Left ventricle myocardium inferior (tissue), 1 donor: ENCODE measurements at places on chromosomes 1 and 21. TPM values are rescaled to one million over a fixed set of nuclear protein-coding genes. Genes with fewer than 3 reads are reported as not detected.
A peak's percentile ranks its signal among the peaks of the same experiment; 100 is the strongest.

DNA sequence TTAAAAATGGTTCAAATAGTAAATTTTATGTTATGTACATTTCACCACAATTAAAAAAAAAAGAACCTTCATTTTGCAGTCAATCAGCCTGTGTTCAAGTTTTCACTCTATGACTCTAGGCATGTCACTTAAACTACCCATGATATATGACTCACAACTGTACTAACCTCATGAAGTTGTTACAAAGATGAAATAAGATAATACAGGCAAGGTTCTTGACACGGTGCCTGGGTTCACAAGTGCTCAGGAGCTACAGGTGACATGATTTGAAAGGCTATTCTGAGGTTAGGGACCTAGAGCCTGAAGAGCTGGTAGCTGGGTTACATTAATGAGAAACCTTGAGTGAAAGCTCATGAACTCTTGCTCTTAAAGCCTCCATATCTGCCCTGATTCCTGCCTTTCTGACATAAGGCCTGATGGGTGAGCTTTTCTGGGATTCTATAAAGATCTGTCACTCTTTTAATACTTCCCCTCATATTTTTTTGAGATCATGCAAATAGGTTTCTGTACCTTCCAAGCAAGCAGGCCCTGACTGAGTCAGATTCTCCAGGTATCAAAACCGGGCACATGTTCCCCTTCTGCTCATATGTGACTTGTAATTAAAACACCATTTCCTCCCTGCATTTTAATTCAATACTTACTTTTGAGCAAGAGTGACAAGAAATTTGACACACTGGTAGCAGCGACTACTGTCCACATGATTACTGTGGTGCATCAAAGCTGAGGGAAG is 34.0 kb downstream of the PCSK9 start:
- H3K36me3 ChIP-seq, result peaks cover 98% of the 10 kb centered on the region
- no peaks in the 10 kb centered on the region for H3K27me3 ChIP-seq
- DNase-seq, result no peak
- no peak overlapping the region for H3K27ac ChIP-seq

- no peak overlapping the region for H3K4me3 ChIP-seq
- H3K4me1 ChIP-seq, result peaks cover 9% of the 10 kb centered on the region
- no peaks in the 10 kb centered on the region for H3K27me3 ChIP-seq
- no peaks in the 10 kb centered on the region for H3K36me3 ChIP-seq
- no peak for DNase-seq
Measured at GRCh38 chr1:201911826-201912571, 23.3 kb downstream of the SHISA4 start.

S100A16 gene
- total RNA-seq, result 38.8 TPM

DNA sequence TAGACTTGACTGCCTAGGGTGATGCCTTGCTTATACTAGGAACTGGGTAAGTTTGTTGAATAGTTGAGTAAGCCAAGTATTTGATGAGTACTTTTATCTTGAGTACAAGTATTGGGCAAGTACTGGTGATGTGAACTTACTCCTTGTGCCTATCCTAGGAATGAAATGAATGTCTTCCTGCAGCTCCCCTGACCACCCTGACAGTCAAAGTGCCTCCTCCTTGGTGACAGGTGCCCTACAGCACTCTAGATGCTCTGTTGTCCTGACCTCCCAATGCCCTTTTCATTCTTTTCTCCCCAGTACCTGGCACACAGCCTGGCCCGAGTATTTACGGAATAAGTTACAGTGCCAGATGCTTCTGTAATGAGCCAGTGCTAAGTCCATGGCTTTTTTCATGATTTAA is 25.5 kb downstream of the PCSK9 start:
- H3K27me3 ChIP-seq, result no peaks in the 10 kb centered on the region
- H3K4me1 ChIP-seq, result peaks cover 56% of the 10 kb centered on the region

GRCh38 chr1:147815503-147815902 is 55.1 kb upstream of the GJA5 start:
- no peak overlapping the region for H3K4me3 ChIP-seq
- DNase-seq, result no peak
- no peak overlapping the region for H3K27ac ChIP-seq
- no peaks in the 10 kb centered on the region for H3K27me3 ChIP-seq
- H3K4me1 ChIP-seq, result peaks cover 17% of the 10 kb centered on the region

GRCh38 chr1:205304695-205305070 is 16.9 kb downstream of the NUAK2 start:
- no peak for DNase-seq
- H3K27me3 ChIP-seq, result no peaks in the 10 kb centered on the region
- H3K27ac ChIP-seq, result no peak overlapping the region
- H3K36me3 ChIP-seq, result peaks cover 58% of the 10 kb centered on the region

- H3K4me3 ChIP-seq, result no peak overlapping the region
- no peaks in the 10 kb centered on the region for H3K27me3 ChIP-seq
- DNase-seq, result no peak
- H3K27ac ChIP-seq, result no peak overlapping the region
- H3K4me1 ChIP-seq, result peaks cover 4% of the 10 kb centered on the region
Measured at GRCh38 chr1:212651521-212651920, 43.0 kb downstream of the ATF3 start.

DNA sequence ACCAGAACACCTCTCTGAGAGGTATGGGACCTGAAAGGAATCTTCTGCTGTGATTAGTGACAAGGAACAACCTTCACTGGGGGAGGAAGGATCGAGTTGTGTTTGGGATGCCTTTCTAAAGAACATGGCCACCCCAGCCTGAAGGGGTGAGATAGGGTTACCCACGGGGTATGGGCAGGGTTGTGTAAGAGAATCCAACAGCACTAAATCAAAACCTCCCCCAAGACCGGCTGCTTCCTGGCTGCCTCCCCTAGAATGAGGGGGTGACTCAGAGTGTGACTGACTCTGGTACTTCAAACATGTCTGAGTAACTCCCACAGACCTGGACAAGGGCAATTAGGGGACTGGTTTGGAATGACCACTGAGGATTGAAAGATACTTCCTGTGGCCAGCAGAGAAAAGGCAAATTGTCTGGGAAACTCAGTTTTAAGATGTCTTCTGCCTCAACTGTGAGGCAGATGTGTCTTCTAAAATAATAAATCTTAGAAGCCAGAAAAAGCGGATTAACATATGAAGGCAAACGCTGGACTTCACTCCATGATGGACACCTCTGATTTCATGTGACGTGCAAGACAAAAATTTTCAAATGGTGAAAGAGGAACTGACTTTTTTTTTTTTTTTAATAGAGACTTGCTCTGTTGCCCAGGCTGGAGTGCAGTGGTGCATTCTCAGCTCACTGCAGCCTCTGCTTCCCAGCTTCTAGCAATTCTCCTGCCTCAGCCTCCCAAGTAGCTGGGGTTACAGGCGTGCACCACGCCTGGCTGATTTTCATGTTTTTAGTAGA is 6.7 kb upstream of the PTPN14 start:
- no peak overlapping the region for H3K27ac ChIP-seq
- H3K36me3 ChIP-seq, result no peaks in the 10 kb centered on the region
- peaks cover 10% of the 10 kb centered on the region for H3K27me3 ChIP-seq
- no peak for DNase-seq
- H3K4me3 ChIP-seq, result no peak overlapping the region
- no peaks in the 10 kb centered on the region for H3K4me1 ChIP-seq

RNU1-4 gene
- 6,072 TPM for total RNA-seq

GRCh38 chr1:70140894-70141293 is 64.5 kb downstream of the LRRC40 start:
- H3K4me1 ChIP-seq, result peaks cover 27% of the 10 kb centered on the region
- H3K27me3 ChIP-seq, result no peaks in the 10 kb centered on the region
- no peak for DNase-seq

PPFIA4 gene
- total RNA-seq, result 24.8 TPM

GOLT1A gene
- total RNA-seq, result not detected

GRCh38 chr1:53133261-53134041 is 9.0 kb downstream of the SLC1A7 start:
- H3K27me3 ChIP-seq, result no peaks in the 10 kb centered on the region
- no peaks in the 10 kb centered on the region for H3K36me3 ChIP-seq
- H3K27ac ChIP-seq, result no peak overlapping the region
- H3K4me3 ChIP-seq, result no peak overlapping the region

GRCh38 chr1:247824023-247824422 is at the start of gene OR14A16:
TSS of gene OR14A16 (minus strand) at chr1:247824119. CDS start at chr1:247815729, 8,390 bp downstream.
- no peak within 1 kb of the TSS for H3K27ac ChIP-seq
- no peak within 1 kb of the TSS for H3K4me3 ChIP-seq
- no peaks in the 10 kb centered on the region for H3K27me3 ChIP-seq
- H3K36me3 ChIP-seq, result no peaks in the 10 kb centered on the region
- DNase-seq, result no peak
- H3K4me1 ChIP-seq, result no peaks in the 10 kb centered on the region

- DNase-seq, result no peak
- peaks cover 2% of the 10 kb centered on the region for H3K27me3 ChIP-seq
- H3K4me3 ChIP-seq, result no peak overlapping the region
- no peak overlapping the region for H3K27ac ChIP-seq
- H3K36me3 ChIP-seq, result no peaks in the 10 kb centered on the region
Measured at GRCh38 chr21:31366825-31367224, 22.8 kb upstream of the TIAM1 start.

GRCh38 chr21:32726839-32727686 is 750 bp downstream of the SYNJ1 start:
- peak overlapping the region; percentile 94 for H3K4me3 ChIP-seq
- peak; percentile 18 for DNase-seq
- H3K27me3 ChIP-seq, result no peaks in the 10 kb centered on the region
- peaks cover 32% of the 10 kb centered on the region for H3K4me1 ChIP-seq
- no peaks in the 10 kb centered on the region for H3K36me3 ChIP-seq

GRCh38 chr1:99580451-99580850 is 65.5 kb upstream of the PALMD start:
- peaks cover 8% of the 10 kb centered on the region for H3K4me1 ChIP-seq
- peak; percentile 20 for DNase-seq
- no peaks in the 10 kb centered on the region for H3K36me3 ChIP-seq
- H3K4me3 ChIP-seq, result no peak overlapping the region
- peak overlapping the region; percentile 46 for H3K27ac ChIP-seq
- H3K27me3 ChIP-seq, result no peaks in the 10 kb centered on the region

MIXL1 gene
- not detected for total RNA-seq

DFFB gene
- total RNA-seq, result 3.3 TPM

DNA sequence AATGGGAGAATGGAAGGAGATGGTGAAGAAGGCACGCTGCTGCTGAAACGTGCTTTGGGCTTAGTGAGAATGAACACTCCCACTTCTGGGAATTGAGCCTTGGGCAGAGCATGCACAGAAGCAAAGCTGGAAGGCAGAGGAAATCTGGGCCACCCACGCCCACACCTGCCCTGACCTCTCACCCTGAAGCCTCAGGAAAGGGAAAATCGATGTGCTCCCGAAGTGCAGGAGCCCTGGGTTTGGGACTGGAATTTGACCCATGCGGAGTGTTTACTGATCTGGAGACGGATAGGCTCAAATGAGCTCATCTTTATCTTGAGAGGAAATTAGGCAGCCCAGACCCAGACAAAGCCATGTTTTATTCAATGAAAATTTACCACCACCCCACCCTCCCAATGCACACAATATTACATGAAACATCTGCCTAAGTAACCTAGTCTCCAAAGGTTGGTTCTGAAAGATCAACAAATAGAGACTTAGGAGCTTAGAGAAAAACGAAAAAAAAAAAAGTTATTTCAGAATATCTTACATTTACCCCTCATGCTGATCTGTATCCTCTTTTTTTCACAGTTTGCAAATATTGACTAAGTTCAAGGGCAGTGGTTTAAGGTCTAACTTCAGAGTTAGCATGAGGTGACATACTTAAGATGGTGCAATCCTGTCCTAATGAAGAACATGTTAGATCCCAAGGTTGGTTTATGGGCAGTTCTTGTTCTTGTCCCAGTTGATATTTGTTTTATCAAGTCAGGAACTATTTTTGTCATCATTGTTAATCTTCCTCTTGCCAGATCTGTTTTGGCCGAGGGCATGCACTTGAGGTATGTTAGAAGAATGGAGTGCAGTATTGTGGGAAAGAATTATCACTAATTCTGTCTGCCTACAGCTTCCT is 63.0 kb downstream of the PROX1 start:
- H3K27ac ChIP-seq, result peak overlapping the region; percentile 51
- no peaks in the 10 kb centered on the region for H3K36me3 ChIP-seq
- DNase-seq, result no peak
- peaks cover 6% of the 10 kb centered on the region for H3K4me1 ChIP-seq

SELL gene
- 1.2 TPM for total RNA-seq

AK5 gene
- 1.0 TPM for total RNA-seq

- DNase-seq, result no peak
- no peak overlapping the region for H3K4me3 ChIP-seq
- H3K4me1 ChIP-seq, result no peaks in the 10 kb centered on the region
- no peak overlapping the region for H3K27ac ChIP-seq
Measured at GRCh38 chr1:190176776-190177175, 300.9 kb downstream of the BRINP3 start.

- H3K27ac ChIP-seq, result no peak overlapping the region
- peaks cover 36% of the 10 kb centered on the region for H3K4me1 ChIP-seq
- H3K36me3 ChIP-seq, result no peaks in the 10 kb centered on the region
- no peaks in the 10 kb centered on the region for H3K27me3 ChIP-seq
- no peak overlapping the region for H3K4me3 ChIP-seq
Measured at GRCh38 chr1:7372477-7373120, 398.5 kb upstream of the VAMP3 start.

PRKAB2 gene
- 37.8 TPM for total RNA-seq

- no peaks in the 10 kb centered on the region for H3K36me3 ChIP-seq
- no peak for DNase-seq
- no peak overlapping the region for H3K27ac ChIP-seq
- peaks cover 8% of the 10 kb centered on the region for H3K4me1 ChIP-seq
- no peaks in the 10 kb centered on the region for H3K27me3 ChIP-seq
Measured at GRCh38 chr1:200733907-200734306, 4.8 kb upstream of the CAMSAP2 start.

- H3K27me3 ChIP-seq, result no peaks in the 10 kb centered on the region
- H3K27ac ChIP-seq, result peak overlapping the region; percentile 61
- H3K4me3 ChIP-seq, result no peak overlapping the region
- no peak for DNase-seq
Measured at GRCh38 chr1:192538407-192539296, 36.9 kb upstream of the RGS1 start.

DNA sequence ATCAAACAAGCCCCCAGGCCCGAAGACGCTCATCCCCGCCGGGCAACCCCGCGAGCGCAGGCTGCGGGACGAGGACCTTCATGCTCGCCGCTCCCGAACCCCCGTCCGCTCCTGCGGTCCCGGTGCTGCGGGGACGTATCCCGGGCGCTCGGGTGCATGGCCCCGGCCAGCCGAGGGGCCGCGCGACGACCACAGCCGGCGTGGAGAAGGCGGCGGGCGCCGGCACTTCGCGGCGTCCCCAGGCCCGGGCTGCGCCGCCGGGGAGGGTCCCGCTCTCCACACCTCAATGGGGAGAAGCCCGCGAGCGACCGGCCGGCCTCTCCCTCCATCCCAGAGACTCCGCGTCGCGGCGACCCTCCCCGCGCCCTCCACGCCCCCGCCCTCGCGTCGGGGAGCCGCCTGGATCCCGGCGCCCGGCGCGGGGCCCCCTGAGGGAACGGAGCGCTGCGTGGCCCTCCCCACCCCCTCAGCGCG is 401 bp downstream of the ERRFI1 start:
- H3K27ac ChIP-seq, result peak overlapping the region; percentile 96
- no peaks in the 10 kb centered on the region for H3K27me3 ChIP-seq
- H3K4me1 ChIP-seq, result peaks cover 69% of the 10 kb centered on the region
- no peak for DNase-seq
- H3K36me3 ChIP-seq, result no peaks in the 10 kb centered on the region
- H3K4me3 ChIP-seq, result peak overlapping the region; percentile 94

NTMT2 gene
- 5.7 TPM for total RNA-seq

CRP gene
- not detected for total RNA-seq

- H3K4me3 ChIP-seq, result no peak within 1 kb of the TSS
- H3K27ac ChIP-seq, result no peak within 1 kb of the TSS
- H3K36me3 ChIP-seq, result no peaks in the 10 kb centered on the region
Measured at GRCh38 chr1:117001254-117001927, at the start of gene CD101. TSS of gene CD101 (plus strand) at chr1:117001760. CDS start at chr1:117001818, 58 bp downstream.

GRCh38 chr1:2241820-2242219 is 13.7 kb downstream of the SKI start:
- H3K27me3 ChIP-seq, result no peaks in the 10 kb centered on the region
- no peak for DNase-seq
- H3K4me1 ChIP-seq, result peaks cover 97% of the 10 kb centered on the region
- peak overlapping the region; percentile 78 for H3K27ac ChIP-seq
- peaks cover 5% of the 10 kb centered on the region for H3K36me3 ChIP-seq
- no peak overlapping the region for H3K4me3 ChIP-seq
